HT-29 (cell line): ENCODE measurements at places on chromosomes 2 and 18. TPM values are rescaled to one million over a fixed set of nuclear protein-coding genes. Genes with fewer than 3 reads are reported as not detected.

The ZNF396 gene
- total RNA-seq = 0.03 TPM in 1 of 2 replicates, not detected in the other

The VWA3B gene
- not detected in 2 replicates for total RNA-seq

The SLC9A4 gene
- not detected in 2 replicates for total RNA-seq

GRCh38 chr2:227480528-227480927 lies 8.6 kb downstream of the AGFG1 start:
- DNase-seq = no peak

- no peak for DNase-seq
Measured at GRCh38 chr2:25378731-25379490, 37.2 kb upstream of the DNMT3A start.
